ENCODE measurements at places on chromosomes 4 and X.

DNA sequence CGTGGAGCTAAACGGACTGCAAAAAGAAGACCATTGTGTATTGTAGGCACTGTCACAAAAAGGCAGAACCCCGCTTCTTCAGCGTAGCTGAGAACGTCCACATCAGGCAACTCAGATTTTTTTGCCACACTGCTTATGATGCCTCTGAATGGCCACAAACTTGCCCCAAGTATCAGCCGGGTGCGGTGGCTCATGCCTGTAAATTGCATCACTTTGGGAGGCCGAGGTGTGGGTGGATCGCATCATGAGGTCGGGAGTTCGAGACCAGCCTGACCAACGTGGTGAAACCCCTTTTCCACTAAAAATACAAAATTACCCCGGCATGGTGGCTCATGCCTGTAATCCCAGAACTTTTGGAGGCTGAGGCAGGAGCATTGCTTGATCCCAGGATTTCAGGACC is 14.9 kb upstream of the IL3RA start:
- no peak for DNase-seq

DNA sequence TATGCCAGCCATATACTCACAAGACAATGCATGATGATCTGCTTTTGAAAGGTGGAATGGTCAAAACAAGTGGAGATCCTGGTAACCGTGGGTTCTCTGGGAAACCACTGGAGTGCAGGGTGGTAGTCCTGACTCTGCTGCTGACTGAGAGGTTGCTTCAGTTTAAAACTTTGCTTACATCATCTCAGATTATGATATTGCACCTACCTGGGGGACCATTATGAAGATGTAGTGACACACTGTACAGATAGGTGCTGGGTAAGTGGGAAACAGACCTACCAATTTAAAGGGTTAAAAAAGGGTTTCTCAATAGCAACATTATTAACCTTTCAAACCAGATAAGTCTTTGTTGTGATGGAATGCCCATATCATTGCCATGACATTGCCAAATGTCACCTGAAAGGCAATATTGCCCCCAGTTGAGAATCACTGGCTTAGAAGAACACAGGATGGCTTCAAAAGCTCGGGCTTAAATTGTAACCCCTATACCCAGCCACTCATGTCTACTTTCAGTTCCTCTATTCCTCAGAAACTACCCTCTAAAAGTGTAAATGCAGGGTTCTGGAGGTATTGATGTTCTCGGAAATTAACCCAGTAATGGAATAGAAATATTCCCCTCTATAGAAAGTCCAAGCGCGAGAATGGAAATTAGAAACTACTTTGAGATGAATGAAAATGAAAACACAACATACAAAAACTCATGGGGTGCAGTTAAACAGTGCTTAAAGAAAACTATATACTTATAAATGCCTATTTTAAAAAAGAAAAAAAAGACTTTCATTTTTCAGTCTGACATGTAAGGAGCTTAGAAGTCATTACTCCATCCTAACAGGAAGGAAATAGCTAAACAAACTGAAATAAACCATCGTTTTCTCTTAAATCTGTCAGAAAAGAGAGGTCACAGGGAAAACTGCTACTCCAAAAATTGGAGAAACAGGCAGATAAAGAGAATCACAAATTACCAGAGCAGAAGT is 65.8 kb downstream of the ARHGEF6 start:
- DNase-seq: no peak

- no peak for DNase-seq
Observed at GRCh38 chr4:81806485-81806884, 334.8 kb upstream of the RASGEF1B start.

DNA sequence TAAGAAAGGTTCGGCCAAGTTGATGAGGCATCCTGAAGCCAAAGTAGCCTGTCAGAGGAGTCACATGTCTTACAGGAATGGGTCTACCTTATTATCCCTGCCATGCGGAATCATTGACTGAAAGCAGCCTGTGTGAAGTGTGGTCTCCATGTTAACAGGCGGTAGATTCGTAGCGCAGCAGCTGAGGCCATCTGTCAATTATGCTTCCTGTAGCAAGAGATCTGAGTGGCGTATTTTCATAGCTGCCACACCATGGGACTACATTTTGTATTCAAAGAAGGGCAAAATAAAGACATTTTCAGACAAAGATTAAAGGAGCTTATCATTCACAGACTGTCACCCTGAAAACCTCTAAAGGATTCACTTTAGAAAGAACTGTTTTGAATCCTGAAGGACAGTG is 11.2 kb upstream of the MED14 start:
- DNase-seq: peak; percentile 10

DNA sequence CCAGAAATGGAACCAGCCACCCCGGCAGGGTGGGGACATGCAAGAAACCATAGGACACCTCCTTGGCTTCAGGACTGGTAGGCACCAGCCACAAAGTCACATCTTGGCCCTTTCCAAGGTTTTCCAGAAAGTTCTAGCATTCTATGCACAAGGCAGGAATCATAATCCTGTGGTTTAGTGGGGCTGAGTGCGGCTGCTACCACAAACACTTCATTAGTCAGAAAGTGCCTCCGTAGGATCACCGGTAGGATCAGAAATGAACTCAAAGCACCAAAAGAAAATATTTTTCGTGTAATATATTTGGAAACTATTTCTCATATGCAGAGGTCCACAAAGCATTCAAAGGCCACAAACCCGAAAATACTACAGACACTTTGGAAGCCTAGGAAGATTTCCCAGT is 191.7 kb downstream of the PTTG2 start:
- no peak for DNase-seq

- DNase-seq: no peak
Observed at GRCh38 chr4:95268819-95269565, 279.8 kb downstream of the UNC5C start.

- DNase-seq: no peak
Observed at GRCh38 chr4:126087101-126087500, 772.3 kb downstream of the FAT4 start.

DNA sequence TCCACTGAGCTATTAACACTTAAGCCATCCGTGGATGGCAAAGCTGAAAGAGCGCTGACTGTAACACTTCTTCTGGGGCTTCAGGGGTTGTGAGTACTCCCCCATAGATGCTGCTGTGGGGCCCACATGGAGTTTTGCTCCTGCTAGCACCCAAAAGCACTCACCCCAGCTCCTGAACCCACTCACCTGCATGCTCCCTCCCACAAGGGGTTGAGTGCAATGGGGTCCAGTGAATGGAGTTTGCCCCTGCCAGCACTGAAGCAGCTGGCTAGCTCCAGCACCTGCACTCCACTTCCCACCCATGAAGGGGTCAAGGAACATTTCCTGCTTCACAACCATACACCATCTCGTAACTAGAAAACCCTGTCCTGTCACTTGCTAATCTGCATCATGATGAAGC is 78.9 kb downstream of the IL21 start:
- no peak for DNase-seq

GRCh38 chr4:10295301-10295700 is 161.9 kb downstream of the ZNF518B start:
- DNase-seq: no peak

- no peak for DNase-seq
Observed at GRCh38 chr4:104719539-104720230, 225.0 kb upstream of the CXXC4 start.

GRCh38 chr4:47617607-47618006 is 132.5 kb downstream of the ATP10D start:
- DNase-seq: no peak

DNA sequence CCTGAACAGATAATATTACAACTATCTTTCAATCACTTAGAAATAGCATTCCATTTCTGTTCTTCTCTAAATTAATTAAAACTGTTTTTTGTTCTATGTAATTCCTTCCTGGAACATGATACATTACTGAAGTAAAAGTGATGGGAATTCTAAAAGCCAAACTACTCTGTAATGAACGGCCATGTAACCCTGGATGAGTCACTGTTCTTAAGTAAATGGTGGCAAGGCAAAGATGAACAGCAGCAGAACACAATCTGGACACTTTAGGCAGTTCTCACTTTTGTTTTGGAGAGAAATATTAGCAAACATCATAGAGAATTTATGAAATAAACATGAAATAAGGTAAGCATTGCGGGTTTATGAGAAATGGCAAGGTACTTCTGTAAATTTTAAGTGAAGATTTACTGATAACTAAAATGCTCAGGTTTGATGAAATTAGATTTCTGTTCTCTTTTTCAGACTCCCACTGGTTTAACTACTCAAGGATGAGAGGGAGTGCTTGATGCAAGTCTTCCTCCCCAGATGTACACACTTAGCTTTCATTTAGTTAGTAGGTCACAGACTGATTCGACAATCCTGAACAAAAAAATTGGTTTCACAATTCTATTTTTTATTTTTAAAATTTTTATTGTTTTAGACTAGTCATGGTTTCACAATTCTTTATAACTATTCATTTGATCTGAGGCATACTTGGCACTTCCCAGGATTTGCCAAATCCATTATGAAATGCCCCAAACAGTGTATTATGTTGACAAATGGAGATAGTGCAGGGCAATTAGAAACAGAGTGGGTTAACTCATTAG is 964 bp upstream of the GPR82 start:
- no peak for DNase-seq

- DNase-seq: no peak
Observed at GRCh38 chr4:25767877-25768725, 94.7 kb downstream of the SEL1L3 start.

GRCh38 chr4:19329077-19329476 is 922.6 kb upstream of the SLIT2 start:
- DNase-seq: no peak

DNA sequence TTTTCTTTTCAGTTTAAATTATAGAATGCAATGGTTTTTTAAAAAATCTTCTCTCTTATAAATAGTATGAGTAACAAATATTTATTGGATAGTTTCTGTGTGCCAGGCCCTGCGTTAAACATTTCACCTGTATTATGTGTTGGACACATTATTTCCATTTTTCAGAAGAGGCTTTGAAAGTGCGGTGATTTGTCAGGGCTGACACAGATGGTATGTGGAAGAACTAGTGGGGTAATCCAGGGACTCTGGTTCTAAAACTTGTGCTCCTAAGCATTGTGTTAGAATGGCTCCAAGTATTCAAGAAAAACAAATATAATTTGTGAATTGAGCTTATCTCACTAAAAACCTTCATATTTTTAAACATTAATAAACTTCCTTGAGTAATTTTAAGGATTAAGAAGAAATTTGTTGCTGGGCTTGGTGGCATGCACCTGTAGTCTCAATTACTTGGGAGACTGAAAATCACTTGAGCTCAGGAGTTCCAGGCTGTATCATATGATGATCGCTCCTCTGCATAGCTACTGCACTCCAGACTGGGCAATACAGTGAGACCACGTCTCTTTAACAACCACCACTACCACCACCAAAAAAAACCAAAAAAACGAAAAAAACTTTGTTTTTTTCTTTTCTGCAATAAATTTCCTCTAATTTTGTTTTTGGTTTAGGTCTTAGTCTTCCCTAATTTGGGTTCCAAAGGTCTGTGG is 40.0 kb downstream of the RAPGEF2 start:
- DNase-seq: no peak

- no peak for DNase-seq
Observed at GRCh38 chr4:16043642-16044498, 40.0 kb downstream of the PROM1 start.

DNA sequence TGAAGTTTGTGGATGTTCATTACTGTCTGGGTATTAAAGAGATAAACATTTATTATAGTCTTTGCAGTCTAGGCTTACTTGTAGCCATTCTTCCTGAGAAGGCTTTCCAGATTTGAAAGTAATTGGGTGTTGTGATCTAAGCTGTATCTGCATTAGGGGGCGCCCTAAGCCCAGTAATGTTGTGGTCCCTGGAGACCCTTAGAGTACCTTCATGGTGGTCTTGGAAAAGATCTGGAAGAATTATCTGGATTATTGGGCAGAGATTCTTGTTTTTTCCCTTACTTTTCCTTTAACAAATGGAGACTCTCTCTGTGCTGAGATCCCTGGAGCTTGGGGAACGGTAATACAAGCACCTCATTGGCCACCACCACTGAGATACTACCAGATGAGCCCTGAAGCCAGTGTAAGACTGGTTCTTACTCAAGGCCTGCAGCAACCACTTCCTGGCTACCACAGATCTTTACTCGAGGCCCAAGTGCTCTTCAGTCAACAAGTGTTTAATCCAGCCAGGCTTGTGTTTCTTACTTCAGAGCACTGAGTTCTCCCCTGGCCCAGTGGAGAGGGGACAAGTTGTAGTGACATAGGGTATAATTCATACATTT is 63.1 kb downstream of the RTL3 start:
- no peak for DNase-seq

DNA sequence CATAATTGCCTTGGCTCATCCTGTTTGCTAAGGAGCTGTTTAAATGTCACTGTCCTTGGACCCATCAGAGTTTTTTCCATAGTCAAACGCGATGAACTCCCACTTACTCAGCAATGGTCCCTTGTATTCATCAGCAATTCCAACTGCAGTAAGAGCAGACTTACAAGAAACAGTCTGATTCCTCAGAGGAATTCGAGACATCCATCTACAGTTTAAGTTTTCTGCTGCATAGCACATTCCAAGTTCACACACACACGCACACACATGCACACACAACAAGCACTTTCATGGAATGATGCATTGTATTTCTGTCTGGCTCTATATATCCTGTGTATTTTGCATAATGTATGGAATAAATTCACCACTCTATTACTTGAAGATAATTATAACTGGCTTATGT is 32.7 kb upstream of the TMEM150C start:
- DNase-seq: no peak

DNA sequence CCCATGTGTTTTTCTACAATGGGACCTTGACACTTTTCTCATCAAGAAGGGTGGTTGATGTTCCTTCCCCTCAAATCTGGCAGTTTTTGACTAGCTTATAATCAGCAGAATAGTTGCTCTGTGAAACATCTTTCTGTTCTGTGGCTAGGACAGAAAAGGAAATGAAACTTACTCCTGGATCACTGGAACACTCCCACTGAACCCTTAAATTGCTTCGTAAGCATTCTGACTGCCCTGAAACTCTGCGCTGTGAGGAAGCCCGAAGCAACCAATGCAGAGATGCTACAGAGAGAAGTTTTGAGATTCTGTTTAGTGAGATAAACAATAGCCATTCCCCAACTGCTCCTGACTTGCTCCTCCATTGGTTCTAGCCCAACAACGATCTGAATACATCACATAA is 602.2 kb downstream of the CENPC start:
- DNase-seq: no peak

- no peak for DNase-seq
Observed at GRCh38 chr4:139085141-139085540, 69.6 kb downstream of the NOCT start.

- no peak for DNase-seq
Observed at GRCh38 chrX:39692796-39693195, 405.0 kb downstream of the BCOR start.

GRCh38 chr4:139761461-139761860 is 95.8 kb downstream of the MGST2 start:
- DNase-seq: peak; percentile 20

DNA sequence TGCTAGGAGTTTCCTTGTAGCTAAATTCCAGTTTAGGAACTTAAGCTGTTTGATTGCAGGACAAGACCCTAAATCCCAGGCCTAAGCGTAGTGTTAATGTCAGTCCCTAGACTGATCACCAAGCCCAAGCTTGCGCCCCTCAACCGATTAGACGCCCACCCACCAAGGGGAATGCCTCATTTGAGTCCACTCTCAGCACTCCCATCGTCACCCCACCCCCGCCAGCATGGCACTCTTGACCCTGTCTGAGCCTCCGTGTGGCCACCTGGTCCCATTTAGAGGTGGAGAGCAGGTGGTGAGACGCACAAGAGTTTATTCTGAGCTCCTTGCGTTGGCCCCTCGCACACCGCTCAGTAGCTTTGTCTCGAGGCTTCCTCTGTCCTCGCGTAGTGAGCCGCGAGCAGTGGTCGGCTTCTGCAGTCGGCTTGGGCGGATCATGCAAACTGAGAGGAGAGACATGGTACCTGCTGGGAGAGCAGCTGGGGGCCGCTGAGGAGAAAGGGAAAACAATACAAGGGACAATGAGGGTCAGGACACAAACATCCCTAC is 48.5 kb upstream of the ZNF157 start:
- no peak for DNase-seq
